Fibroblast of skin of left quadriceps (primary cell): ENCODE measurements at places on chromosomes 6 and 20.

- no peak for DNase-seq
Measured at GRCh38 chr20:12638633-12639312, 370.0 kb upstream of the SPTLC3 start.

GRCh38 chr20:41453010-41453950 lies 86.7 kb upstream of the EMILIN3 start:
- DNase-seq, result no peak

- peak; percentile 11 for DNase-seq
Measured at GRCh38 chr6:109165392-109165974, 70.2 kb downstream of the CEP57L1 start.

GRCh38 chr6:47455533-47456209 lies 21.9 kb upstream of the CD2AP start:
- no peak for DNase-seq

DNA sequence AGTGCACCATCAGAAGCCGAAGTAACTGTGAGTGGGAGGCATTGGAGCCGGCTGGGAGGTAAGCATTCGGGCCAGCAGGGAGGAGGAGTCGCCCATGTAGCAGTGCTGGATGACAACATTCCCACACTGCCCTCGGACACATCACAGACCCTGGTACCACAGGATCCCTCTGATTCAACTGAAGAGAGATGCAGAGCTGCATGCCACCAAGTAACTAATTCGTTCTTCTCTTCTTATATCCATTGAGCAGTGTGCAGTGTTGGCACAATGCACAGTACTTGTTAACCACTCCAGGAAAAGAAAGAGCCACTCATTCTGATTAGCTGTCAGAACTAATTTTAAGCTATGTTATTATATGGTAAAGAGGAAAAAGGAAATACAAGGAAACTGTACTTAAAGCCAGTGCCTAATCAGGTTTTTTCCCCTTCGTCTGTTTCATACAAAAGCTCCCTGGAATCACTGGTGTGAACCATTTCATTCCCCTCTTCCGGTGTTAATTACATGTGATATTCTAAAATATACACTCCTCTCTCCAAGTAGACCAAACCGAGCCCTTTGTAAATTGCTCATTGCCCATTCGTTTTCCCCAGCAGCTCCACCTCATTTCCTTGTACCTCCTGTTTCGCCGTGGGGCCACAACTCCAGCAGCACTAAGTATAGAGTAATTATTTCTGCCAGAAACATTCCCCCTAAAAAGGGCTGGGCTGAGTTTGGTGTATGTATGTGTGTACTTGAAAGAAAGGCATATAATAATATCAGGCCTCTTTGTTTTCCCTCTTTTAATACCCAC lies 32.4 kb upstream of the ADTRP start:
- no peak for DNase-seq

DNA sequence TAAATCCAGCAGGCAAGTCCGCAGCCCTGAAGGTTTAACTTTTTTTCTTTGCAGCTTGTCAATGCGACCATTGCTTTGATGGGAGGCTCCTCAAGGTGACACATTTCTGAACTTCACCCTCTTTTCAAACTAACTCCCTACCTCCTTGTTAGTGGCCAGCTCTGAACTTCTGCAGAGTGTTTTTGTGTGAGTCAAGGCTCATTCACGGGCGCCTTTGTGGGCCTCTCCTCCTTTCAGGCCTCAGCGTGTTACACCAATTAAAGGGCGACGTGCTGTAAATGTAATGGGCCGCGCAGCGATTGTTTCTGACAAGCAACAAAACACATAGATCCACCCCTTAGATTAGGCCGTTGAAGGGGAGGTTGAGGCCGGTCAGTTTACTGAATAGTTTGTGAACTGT lies 45.5 kb upstream of the NR2E1 start:
- DNase-seq, result no peak

DNA sequence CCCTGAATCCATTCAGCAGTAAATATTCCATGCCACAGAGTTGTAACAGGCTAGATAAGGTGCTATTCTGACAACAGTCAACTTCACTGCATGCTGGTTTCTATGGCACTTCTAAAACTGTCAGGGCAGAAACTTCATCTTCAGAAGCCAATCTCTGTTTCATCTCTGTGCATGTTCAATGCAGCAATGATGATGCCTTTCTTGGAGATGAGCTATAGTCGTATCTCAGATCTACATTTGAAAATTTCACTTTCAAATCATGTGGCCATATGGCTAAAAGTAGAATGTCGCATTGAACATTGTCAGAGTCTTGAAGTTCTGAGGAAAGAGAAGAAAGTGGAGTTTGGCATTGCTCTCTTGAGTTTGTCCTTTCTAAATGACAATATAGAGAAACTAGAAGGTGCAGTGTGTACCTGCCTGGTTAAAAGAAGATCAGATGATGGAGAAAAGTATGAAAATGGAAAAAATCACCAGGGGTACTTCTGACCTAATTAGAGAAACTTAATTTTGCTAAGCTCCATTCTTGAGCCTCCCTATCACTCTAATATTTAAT lies 49.0 kb upstream of the VSTM2L start:
- no peak for DNase-seq

GRCh38 chr6:318243-318890 lies 26.1 kb downstream of the DUSP22 start:
- DNase-seq, result no peak

DNA sequence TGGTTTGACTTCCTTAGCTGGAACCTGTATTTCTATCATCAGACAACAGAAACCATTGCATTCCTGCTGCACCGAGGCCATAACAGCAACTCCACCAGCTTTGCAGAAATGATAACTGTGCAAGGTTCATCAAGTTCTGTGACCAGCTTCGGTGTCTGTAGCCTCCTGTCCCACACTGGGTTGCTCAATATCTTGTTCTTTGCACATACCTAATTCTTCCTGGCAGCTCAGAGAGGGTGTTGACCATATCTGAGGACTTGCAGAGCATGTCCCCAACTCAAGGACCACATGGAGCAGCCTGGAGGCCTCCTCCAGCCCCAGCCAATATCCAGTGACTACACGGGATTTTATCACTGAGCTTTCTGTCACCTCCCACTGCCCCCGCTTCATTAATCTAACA lies 59.3 kb upstream of the SCAF8 start:
- no peak for DNase-seq

GRCh38 chr6:114342826-114343781 lies at the start of gene HS3ST5:
HS3ST5 (minus strand) TSS chr6:114343023; CDS start chr6:114062845, 280,178 bp downstream.
- DNase-seq, result no peak

GRCh38 chr20:760751-761417 lies 7.4 kb downstream of the SLC52A3 start:
- no peak for DNase-seq
